ENCODE measurements at places on chromosomes 4 and X. TPM values are rescaled to one million over a fixed set of nuclear protein-coding genes. Genes with fewer than 3 reads are reported as not detected.

- DNase-seq, result no peak
These were observed 25.6 kb downstream of the ELF4 start for GRCh38 chrX:130084631-130085237.

DNA sequence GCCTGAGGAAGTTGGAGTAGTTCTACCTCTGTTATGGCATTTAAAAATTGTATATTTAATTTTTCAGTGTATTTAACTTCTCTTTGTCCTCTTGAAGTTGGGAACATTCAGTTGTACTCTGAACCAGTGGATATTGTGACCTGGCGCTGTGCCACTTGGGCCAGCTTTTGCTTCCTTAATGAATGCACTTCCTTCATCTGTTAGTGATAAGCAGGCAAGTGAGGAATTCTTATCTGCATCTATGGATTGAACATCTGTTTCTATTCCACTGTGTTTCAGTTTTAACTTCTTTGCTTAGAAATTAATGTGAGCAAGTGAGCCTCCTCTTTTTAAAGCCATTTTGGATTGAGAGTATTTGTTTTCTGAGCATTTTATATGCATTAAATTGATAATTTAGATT is 128.3 kb downstream of the UCHL1 start:
- DNase-seq, result peak; percentile 42

DNA sequence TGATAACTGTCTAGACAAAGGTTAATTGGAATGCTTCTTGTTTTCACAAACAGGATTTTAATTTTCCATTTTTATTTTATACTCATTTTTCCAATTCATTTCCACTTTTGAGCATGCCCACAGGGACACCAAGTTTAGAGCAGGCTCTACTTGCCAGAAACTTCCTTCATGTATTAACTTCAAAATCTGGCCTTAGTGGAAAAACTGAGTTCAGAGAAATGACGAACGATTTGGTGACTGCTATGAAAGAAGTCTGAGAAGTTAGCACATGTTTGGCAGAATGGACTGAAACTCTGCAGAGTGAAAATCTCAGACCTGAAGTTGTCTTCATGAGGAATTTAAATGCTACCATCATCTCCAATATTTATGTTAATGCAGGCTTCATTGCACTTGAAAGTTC is 214.1 kb downstream of the THOC2 start:
- no peak for DNase-seq

DNA sequence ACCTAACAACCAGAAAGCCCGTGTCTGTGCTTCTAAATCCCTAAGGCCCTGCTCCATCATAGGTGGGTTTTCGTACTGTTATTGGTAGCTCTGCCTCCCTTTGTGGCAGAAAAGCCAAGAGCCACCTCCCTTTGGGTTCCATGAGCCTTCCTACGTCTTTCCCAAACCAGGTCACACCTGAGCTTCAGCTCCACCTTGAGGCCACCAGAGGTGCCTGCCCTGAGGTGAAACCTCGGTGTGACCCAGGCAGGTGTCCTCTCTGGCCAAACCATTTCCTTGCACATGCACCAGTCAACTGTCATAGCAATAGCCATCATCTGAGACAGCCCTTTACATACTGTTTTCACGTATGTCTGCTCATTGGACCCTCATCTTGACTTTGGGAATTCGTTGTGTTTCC is 188.0 kb upstream of the RBPJ start:
- no peak for DNase-seq

Gene HELT
- total RNA-seq, result not detected

Gene DMD
- total RNA-seq, result 24.0 TPM

All from Daoy (cell line).